ENCODE measurements at places on chromosomes 11 and 22. TPM values are rescaled to one million over a fixed set of nuclear protein-coding genes. Genes with fewer than 3 reads are reported as not detected.

DNA sequence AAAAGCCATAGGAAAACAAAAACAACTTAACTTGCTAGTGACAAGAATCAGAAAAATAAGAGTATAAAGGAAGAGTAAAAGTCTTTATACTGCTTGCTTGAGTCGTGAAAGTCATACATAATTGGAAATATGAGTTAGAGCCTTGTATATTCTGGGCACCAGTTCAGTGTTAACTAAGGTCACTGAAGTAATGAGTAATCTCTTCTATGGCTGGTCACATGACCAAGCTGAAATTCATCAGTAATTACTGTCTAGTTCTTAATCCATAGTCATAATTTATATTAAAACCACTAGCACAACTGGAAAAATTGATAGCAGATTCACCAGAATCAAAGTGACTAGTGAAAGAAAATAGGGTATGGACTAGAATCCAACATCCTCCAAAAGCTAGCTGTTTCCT lies 84.4 kb upstream of the SLC5A12 start:
- H3K4me1 ChIP-seq, result no peaks in the 10 kb centered on the region
- H3K27me3 ChIP-seq, result no peaks in the 10 kb centered on the region
- no peak for DNase-seq
- H3K27ac ChIP-seq, result no peak overlapping the region

GRCh38 chr22:48822278-48823233 lies 1005.1 kb downstream of the BRD1 start:
- H3K27ac ChIP-seq, result no peak overlapping the region
- DNase-seq, result no peak
- no peaks in the 10 kb centered on the region for H3K4me1 ChIP-seq
- H3K4me3 ChIP-seq, result no peak overlapping the region

- peak overlapping the region; percentile 90 for H3K4me3 ChIP-seq
- no peaks in the 10 kb centered on the region for H3K27me3 ChIP-seq
- H3K36me3 ChIP-seq, result peaks cover 37% of the 10 kb centered on the region
Measured at GRCh38 chr11:62611705-62612365, 740 bp downstream of the EML3 start.

The METTL15 gene
- 18.0 TPM for total RNA-seq

- H3K27ac ChIP-seq, result no peak overlapping the region
- peaks cover 12% of the 10 kb centered on the region for H3K36me3 ChIP-seq
- peaks cover 31% of the 10 kb centered on the region for H3K4me1 ChIP-seq
- no peaks in the 10 kb centered on the region for H3K27me3 ChIP-seq
Measured at GRCh38 chr22:35317680-35318290, 18.1 kb downstream of the TOM1 start.

GRCh38 chr11:93192163-93192562 lies 5.6 kb downstream of the SLC36A4 start:
- no peaks in the 10 kb centered on the region for H3K27me3 ChIP-seq
- peaks cover 9% of the 10 kb centered on the region for H3K36me3 ChIP-seq
- H3K4me3 ChIP-seq, result no peak overlapping the region
- no peak for DNase-seq

GRCh38 chr11:95796501-95796900 lies 6.2 kb downstream of the CEP57 start:
- peaks cover 39% of the 10 kb centered on the region for H3K36me3 ChIP-seq
- no peaks in the 10 kb centered on the region for H3K27me3 ChIP-seq
- H3K4me3 ChIP-seq, result no peak overlapping the region
- peaks cover 37% of the 10 kb centered on the region for H3K4me1 ChIP-seq
- DNase-seq, result no peak
- H3K27ac ChIP-seq, result no peak overlapping the region

DNA sequence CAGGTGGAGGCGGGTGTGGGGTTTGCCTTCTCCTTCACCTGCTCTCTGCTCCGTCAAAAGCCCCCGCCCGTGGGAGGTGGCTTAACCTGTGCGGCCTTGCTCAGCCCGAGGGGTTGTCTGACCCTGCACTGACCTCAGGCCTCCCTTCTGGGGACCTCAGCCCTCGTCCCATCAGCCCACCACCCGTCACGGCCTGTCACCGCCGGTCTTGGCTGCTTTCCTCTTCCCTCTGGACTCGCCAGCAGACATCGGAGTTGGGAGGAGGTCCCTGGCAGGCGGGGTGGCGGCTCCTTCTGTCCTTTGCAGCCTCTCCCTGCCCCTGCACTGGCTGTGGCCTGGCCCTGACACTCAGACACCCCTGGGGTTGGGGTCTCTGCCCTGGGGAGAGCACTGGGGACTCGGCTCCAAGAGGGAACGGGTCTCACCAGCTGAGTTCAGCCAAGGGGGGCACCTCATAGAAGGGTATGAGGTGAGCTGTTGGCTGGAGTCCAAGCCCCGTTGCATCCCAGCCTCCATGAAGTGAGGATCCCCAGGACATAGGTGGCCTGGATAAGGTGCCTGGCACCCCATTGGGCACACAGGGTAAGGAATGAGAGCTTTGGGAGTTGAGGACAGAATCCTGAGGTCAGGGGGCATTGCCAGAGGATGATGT lies 999.6 kb downstream of the BRD1 start:
- H3K36me3 ChIP-seq, result peaks cover under 1% of the 10 kb centered on the region
- H3K27ac ChIP-seq, result no peak overlapping the region
- peaks cover 8% of the 10 kb centered on the region for H3K27me3 ChIP-seq
- H3K4me3 ChIP-seq, result no peak overlapping the region
- no peak for DNase-seq
- no peaks in the 10 kb centered on the region for H3K4me1 ChIP-seq

- H3K36me3 ChIP-seq, result peaks cover 43% of the 10 kb centered on the region
- peaks cover 48% of the 10 kb centered on the region for H3K4me1 ChIP-seq
- peak overlapping the region; percentile 66 for H3K27ac ChIP-seq
- DNase-seq, result no peak
Measured at GRCh38 chr22:30240541-30241417, 5.8 kb downstream of the LIF start.

The TMEM179B gene
- total RNA-seq, result 25.0 TPM

DNA sequence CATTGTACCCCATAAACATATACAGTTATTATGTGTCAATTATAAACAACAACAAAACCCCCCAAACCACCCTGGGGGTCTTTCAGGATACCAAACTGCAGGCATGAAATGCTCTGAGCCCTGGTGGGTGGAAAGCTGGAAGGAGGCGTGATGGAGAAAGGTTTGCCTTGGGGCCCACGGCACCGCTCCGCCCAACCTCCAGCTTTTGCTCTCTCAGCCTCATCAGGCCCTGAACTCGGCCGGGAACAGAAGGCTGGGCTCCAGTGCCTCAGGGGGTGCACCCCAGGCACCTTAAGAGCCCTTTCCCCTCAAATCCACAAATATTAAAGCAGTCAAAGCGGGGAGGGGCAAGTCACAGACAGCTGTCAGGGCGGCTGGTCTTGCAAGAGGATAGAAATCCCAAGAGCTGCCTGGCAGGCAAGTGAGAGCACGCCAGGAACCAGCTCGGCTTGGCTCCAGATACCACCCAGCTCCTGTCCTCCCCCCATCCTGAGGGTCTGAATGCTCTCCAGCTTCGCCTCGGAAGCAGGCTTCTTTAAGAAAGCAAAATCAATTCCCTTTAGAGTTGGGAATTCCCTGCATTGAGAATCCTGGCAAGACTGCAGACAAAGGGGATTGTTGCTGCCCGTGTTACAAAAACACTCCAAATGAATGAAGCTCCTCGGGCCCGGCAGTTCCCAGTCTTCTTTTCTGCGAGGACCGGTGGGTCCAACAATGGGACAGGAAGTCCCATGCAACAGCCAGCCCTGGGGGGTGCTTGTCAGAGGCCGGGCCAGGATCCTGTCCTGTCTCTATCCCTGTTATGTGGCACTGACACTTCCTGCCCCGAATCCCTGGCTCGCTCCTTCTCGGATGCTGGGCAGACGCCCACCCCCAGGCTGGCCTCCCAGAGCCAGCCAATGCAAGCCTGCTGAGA lies 80.8 kb downstream of the NAT10 start:
- no peak overlapping the region for H3K27ac ChIP-seq
- DNase-seq, result no peak
- H3K36me3 ChIP-seq, result no peaks in the 10 kb centered on the region
- peaks cover 4% of the 10 kb centered on the region for H3K4me1 ChIP-seq
- peaks cover 3% of the 10 kb centered on the region for H3K27me3 ChIP-seq

DNA sequence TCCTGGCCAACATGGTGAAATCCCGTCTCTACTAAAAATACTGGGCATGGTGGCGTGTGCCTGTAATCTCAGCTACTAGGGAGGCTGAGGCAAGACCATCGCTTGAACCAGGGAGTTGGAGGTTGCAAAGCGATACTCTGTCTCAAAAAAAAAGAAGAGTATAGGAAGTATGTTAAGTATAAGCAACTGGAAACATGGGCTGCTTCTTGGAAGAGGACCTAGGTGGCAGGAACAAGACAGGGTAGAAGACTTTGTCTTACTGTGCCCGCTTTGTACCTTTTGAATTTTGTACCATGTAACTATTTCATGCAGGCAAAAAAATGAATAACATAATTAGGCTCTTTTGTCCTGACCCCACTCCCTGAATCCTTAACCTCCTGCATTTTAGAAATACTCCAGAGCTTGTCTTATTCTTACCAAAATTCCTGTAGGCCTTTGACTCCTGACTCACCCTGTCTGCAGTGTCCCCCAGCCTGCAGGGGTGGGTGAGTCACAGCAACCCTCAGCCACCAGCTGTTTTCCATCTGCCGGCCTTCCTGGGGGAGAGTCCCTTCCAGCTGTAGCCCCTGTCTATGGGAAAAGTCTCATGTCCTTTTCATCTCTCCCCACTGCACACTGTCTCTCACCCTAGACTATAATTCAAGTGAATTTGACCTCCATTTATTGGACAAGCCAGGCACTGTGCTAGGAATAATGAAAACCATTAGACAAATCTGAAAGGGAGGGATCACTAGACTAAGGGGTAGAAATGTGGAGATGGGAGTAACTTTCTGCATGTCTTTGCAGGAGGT lies 41.8 kb downstream of the TXN2 start:
- DNase-seq, result peak; percentile 64
- peaks cover 36% of the 10 kb centered on the region for H3K4me1 ChIP-seq
- H3K27ac ChIP-seq, result no peak overlapping the region

GRCh38 chr11:46414466-46414796 lies 22.9 kb upstream of the CHRM4 start:
- DNase-seq, result no peak
- no peak overlapping the region for H3K4me3 ChIP-seq
- no peak overlapping the region for H3K27ac ChIP-seq
- H3K4me1 ChIP-seq, result no peaks in the 10 kb centered on the region
- no peaks in the 10 kb centered on the region for H3K27me3 ChIP-seq

- no peaks in the 10 kb centered on the region for H3K27me3 ChIP-seq
- peak; percentile 96 for DNase-seq
- H3K36me3 ChIP-seq, result peaks cover 28% of the 10 kb centered on the region
- H3K27ac ChIP-seq, result no peak within 1 kb of the TSS
- no peak within 1 kb of the TSS for H3K4me3 ChIP-seq
Measured at GRCh38 chr11:62839050-62839945, at the start of gene WDR74. WDR74 (minus strand) TSS chr11:62839590; CDS start chr11:62839570, 20 bp downstream.

GRCh38 chr11:58639669-58640068 lies 17.2 kb downstream of the CNTF start:
- no peak overlapping the region for H3K27ac ChIP-seq
- H3K27me3 ChIP-seq, result no peaks in the 10 kb centered on the region
- H3K36me3 ChIP-seq, result no peaks in the 10 kb centered on the region
- H3K4me1 ChIP-seq, result peaks cover 18% of the 10 kb centered on the region
- H3K4me3 ChIP-seq, result no peak overlapping the region

The LRRC4C gene
- total RNA-seq, result not detected

DNA sequence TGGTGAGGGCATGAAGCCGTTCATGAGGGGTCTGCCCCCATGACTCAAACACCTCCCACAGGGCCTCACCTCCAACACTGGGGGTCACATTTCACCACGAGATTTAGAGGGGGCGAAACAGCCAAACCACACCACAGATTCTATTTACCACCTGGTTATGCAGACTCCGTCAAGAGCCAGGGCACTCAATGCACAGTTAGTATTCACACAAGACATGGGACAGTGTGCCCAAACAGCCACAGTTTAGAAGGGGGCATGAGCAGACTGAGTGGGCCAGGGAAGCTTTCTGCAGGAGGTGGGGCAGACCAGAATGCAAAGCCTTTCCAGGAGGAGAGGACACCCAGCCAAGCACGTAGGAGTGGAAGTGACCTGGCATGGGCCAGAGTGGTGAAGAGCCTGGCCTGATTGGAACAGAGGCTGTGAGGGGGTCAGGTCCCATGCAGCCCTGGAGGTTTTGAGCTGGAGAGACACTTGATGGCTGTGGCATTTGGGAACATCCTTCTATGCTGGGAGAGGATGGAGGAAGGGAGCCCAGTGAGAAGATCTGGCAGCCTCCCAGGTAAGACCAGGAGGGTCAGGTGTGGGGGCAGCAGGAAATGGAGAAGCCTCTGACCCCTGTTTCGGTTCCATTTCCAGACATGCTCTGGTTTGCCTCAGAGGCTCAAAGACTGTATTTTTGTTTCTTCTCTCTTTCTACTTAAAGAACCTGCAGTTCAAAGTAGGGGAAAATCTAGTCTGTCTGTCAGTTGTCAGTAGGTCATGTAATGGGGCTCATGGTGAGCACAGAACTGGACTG lies 199.1 kb upstream of the NCAM1 start:
- H3K27me3 ChIP-seq, result peaks cover 2% of the 10 kb centered on the region
- no peaks in the 10 kb centered on the region for H3K4me1 ChIP-seq
- no peak for DNase-seq
- no peak overlapping the region for H3K27ac ChIP-seq
- H3K4me3 ChIP-seq, result no peak overlapping the region

- H3K4me3 ChIP-seq, result no peak overlapping the region
- no peak for DNase-seq
- no peaks in the 10 kb centered on the region for H3K27me3 ChIP-seq
- H3K27ac ChIP-seq, result no peak overlapping the region
Measured at GRCh38 chr11:1863352-1864216, 10.7 kb downstream of the LSP1 start.

DNA sequence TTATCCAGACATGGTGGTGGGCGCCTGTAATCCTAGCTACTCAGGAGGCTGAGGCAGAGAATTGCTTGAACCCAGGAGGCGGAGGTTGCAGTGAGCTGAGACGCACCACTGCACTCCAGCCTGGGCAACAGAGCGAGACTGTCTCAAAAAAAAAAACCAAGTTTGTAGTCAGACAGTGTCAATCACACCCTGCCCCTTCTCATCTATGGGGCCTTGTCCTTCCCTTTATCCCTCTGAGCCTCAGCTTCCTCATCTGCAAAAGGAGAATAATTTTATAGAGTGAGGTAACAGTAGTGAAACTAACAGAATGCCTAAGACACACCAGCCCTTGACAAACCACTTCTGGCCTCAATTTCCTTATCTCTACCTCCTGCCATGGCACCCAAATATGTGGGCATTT lies 10.7 kb downstream of the BCL9L start:
- H3K4me3 ChIP-seq, result peak overlapping the region; percentile 57
- peaks cover 88% of the 10 kb centered on the region for H3K4me1 ChIP-seq
- no peaks in the 10 kb centered on the region for H3K27me3 ChIP-seq
- peak overlapping the region; percentile 100 for H3K27ac ChIP-seq
- DNase-seq, result no peak

The IFITM1 gene
- 195 TPM for total RNA-seq

Data from activated CD4-positive, alpha-beta memory T cell treated with anti-CD3 and anti-CD28 coated beads for 36 hours (primary cell).